ENCODE measurements at places on chromosomes 5 and 9.

DNA sequence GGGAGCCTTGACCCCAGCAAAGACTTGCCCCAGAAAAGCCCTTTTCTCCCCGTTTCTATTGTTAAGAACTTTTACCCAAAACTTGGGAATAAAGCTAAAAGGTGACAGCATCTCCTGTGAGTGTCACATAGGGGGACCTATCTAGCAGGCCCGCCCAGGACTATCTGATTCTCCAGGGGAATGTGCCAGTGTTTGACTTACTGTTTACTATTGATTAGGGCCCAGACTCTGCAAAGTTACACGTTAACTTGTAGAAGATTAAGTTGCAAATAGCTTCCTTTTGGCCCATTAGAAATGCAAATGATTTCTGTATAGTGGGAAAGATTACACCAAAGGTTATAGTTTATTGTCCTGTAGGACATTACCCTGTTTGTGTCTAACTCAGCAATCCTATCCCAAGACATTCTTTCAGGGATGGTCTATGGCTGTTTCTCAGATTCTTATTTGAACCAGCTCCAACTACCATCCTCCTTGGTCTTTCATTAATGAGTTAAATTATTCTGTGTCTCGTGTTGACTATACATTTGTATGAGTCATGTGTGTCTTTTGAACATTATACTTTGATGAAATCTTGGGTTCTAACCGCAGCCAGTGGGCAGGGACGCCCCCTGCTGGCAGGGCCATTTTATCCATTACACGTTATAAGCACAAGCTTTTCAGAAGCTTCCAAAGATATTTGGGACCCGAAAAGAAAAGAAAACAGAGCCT lies 60.7 kb downstream of the HRH2 start:
- DNase-seq = no peak

GRCh38 chr5:151591144-151591819 lies at the start of gene FAT2:
Gene FAT2 (minus strand): TSS chr5:151591331. CDS start chr5:151568931, 22,400 bp downstream.
- DNase-seq = no peak

DNA sequence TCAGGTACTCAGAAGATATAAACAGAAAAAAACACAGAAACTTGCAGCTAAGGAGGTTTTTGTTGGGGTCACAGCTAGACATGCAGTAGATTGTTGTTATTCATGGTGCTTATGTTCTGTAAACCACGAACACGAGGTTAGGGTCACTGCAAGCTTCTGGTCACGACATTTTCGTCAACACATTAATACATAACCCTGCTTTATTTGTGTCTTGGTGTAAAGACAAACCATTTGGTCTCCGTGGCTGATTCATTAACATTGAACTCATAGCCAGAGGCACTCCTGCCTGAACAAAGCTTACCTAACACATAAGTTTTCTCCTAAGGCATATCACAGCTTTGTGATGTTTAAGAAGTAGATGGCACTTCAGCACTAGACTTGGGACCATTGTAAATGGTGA lies 16.9 kb downstream of the TEK start:
- DNase-seq = no peak

GRCh38 chr9:104774132-104774531 lies 10.2 kb downstream of the NIPSNAP3B start:
- DNase-seq = no peak

DNA sequence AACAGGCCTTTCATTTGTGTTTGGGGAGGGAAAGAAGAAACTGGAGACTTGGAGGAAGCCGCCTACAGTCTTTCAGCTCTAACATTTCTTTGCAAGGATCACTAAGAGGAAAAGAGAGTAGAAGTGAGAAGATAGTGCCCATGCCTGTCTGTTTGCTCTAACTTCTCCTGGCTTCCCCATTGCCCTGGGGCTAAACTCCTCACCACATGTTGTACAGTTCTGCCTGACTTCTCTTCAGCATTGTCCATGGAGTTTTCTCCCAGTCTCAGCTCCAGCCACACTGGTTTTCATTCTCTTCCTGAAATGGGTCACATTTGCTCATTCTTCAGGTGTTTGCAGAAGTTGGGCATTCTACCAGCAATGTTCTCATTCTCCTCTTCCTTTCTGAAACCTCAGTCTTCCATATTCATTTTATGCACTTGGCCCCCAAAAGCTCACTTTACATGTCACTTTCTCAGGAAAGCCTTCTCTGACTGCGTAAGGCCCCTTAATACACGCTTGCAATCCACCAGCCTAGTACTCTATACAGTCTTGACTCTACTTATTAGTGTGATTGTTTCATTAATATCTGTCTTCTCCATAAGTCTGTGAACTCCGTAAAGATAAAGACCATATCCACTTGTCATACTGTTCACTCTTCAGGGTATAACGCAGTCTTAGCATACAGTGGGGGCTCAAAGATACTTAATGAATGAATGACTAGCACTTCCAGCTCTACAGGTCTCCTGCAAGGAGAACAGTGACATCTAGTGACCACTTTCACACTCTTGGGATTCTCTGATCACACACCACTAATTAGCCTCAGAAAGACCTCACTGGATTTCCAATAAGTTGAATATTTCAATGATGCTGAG lies 40.2 kb upstream of the TRIM32 start:
- peak; percentile 2 for DNase-seq

DNA sequence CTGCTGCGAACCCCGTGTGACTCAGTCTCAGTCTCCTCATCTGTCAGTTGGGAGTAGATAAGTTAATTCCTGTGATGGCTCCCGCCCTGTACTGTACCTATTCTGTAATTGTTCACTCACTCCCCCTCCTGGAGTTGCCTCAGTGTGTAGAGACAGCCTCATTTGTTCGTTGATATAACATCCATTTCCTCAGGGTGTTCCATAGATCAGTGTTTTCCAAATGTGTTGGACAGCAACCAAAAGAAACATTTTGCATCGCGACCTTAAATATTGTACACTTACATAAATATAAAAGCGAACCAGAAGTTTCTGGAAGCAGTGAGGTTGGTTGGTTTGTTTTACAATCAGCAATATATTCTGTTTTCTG lies 698 bp downstream of the NFX1 start:
- no peak for DNase-seq

- no peak for DNase-seq
These were observed 59.0 kb upstream of the BARX1 start for GRCh38 chr9:94014066-94014654.

DNA sequence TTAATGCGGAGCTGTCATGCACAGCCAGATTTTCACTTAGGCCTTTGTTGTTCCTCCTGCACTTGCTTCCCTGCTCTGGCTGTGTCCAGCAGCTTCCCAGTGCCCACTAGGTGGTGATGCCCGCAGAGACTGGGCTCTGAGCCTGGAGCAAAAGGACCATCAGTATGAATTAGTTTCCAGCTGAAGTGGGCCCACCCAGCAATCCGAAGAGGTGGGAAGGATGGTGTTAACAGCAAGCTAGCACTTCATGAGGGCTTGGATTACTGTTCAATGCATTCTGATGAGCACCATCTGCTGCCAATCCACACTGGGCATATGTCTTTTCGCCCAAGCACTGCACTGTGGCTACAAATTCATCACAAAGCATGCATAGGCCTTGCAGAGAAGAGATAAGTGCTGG lies 459.1 kb downstream of the SPOCK1 start:
- DNase-seq = peak; percentile 47

- DNase-seq = no peak
These were observed 10.7 kb upstream of the SLC22A4 start for GRCh38 chr5:132283423-132284043.

DNA sequence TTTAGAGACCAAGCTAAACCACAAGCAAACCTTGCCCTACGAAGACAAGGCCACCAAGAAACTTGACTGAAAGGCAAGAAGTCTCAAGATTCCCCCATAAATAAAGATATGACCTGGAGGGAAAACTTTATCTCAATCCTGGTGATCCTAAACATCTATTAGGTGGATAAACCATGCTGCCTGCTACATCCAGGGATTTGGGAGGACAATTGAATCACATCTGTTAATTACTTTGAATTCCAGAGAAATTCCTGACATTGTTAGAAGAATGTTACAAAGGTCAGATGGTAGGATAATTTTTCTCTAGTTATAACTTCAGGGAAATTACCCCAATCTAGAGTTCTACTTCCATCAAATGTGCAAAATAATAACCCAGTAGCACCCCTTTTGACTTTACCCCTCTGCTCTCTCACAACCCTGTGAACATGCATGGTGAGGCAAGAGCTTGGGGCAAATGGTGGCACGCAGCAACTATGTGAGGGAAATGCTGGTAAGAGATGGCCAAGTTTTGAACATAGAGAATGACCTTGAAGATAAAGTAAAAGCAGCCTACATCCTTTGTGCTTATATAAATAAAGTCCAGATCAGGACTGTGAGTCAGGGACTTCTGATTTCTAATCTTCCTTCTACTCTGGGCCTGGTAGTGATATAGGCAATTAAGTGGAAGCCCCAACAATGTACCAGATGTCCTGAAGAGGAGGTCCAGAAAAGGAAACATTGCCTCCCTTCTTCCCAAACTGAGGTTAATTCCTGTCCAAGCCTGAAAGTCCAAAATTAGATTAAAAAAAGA lies 57.1 kb upstream of the PTGER4 start:
- no peak for DNase-seq

DNA sequence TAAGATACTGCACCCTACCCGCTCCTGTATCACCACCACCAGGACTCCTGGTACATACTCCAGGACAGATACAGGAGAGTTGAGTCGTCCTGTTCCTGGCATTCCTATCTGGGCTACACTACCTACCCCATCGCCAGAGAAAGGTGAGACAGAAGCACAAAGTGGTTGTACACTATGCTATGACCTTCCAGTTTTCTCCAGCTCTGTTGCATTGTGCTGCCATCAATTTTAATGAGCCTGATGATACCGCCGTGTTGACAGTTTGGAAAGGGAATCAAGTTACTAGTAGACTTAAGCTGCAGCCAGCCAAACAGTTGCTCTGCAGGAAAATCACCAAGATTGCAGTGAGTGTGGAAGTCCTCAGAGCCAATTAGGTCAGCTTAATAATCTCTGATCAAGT lies 35.2 kb downstream of the ANP32B start:
- DNase-seq = no peak

DNA sequence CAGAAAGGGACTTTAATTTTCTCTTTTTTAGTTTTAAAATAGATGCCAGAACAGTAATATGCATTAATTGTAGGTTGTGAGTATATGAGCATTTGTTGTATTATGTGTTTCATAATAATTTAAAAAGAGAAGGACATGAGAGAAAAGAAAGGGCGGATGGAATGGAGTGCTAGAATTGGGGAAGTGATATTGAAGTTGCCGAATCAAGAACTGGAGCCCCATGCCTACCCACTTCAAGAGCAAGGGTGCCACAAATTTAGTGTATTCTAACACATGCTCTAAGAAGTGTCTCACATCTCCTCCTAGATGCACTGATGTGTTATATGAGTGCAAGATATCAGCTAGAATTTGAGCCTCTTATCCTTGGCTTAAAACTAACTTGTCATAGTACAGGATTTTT lies 43.6 kb upstream of the FYB1 start:
- DNase-seq = no peak

DNA sequence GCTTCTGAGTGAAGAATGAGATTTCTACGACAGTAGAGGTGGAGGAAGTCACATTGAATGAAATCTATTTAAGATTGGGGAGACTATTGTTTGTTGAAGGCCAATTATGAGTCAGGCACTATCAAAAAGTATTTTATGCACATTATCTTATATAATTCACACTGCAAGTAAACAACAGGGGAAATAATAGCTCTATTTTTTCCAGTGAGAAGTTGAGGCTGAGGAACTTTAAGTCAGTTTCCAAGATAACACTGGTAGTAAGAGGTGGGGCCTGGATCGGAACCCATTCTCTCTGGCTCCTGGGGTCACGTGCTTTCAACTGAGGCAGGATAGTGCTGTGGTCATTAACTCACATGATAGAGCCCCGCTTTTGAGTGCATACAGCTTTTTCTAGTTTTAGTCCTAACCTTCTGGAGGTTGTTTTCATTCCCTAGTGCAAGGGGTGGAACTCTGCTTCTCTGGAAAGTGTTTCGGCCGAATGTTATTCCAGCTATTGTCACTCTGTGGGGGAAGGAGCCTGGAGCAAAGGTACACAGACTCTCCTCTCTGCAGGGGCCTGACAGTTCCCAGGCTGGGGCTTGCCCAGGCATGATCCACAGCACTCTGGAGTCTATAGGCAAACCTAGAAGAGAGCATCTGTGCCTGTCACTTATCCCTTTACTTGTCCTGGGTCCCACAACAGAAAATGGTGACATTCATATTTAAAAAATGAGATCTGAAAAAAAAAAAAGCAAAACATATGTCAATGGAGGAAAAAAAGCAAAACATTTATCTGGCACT lies 352.4 kb upstream of the ACTBL2 start:
- DNase-seq = peak; percentile 72

DNA sequence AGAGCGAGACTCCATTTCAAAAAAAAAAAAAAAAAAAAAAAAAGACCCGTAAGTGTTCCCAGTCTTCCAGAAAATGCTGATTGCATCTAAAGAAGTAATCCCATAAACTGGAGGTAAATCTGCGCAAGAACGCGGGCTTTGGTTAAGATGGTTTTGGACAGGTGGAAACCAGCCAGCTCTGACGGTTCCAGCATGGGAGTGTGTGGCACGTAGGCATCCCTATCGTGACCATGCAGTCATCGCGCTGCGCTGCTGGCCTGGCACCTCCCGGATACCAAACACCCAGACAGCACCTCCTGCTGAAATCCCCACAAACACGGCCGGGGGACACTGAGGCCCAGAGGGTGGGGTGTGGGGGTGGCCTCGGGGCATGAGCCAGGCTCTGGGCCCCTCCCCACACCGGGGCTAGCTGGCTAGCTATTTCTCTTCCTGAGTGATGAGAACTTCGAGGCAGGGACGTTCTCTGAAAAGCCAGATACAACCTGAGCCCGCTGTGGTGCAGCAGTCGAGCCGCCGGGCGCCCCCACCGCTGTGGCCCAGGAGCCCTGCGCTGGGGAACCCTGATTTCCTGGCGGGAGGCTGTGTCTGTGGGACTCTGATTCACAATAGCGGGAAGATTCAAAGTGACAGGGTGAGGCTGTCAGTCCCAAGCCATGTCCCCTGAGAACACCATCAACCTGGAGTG lies 32.2 kb upstream of the NOTCH1 start:
- peak; percentile 20 for DNase-seq

- no peak for DNase-seq
These were observed 42.9 kb downstream of the TTLL11 start for GRCh38 chr9:122050167-122050566.

GRCh38 chr9:138042146-138042545 lies 164.6 kb downstream of the CACNA1B start:
- DNase-seq = no peak

GRCh38 chr5:145221416-145221815 lies 613.7 kb downstream of the PRELID2 start:
- DNase-seq = no peak

GRCh38 chr9:70404261-70404660 lies 10.2 kb downstream of the KLF9 start:
- no peak for DNase-seq

GRCh38 chr5:56330167-56330566 lies 97.0 kb upstream of the ANKRD55 start:
- DNase-seq = no peak

GRCh38 chr5:104299998-104300706 lies 737.6 kb upstream of the NUDT12 start:
- no peak for DNase-seq

- DNase-seq = no peak
These were observed 227.0 kb downstream of the PAPPA start for GRCh38 chr9:116380496-116380995.

DNA sequence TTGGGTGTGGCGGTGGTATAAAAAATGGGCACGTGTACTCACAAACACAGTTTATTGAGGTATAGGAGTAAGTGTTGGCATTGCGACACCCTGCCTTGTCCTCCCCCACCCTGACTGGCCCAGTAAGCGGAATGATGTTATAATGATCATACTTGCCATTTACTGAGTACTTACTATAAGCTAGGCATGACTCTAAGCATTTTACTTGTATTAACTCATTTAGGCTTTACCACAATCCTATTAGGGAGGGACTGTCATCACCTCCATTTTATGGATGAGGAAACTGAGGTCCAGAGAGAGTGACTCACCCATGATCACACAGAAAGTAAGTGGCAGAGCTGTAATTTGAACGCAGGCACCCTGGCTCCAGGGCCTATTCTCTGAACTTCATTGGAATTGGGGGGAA lies 2.3 kb downstream of the SMIM3 start:
- DNase-seq = no peak

All from NCI-H2171 (cell line).